ENCODE measurements at places on chromosomes 11 and 22.

DNA sequence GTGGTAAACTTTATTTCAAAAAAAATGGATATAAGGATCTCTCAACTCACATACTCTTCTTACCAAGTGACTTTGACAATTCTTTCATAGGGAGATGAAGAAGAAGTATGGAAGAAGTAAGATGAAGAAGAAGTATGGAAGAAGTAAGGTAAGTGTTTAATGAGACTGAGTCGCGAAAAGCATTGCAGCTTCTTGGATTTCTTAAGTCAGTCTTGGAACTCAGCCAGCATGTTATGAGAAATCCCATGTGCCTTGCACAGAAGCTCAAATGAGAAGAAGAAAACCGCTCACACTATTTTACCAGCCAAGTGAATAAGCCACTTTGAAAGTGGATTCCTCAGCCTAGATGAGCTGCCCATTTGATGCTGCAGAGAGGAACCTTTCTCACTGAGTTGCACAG is 332.0 kb upstream of the CCDC179 start:
- no peak for DNase-seq

DNA sequence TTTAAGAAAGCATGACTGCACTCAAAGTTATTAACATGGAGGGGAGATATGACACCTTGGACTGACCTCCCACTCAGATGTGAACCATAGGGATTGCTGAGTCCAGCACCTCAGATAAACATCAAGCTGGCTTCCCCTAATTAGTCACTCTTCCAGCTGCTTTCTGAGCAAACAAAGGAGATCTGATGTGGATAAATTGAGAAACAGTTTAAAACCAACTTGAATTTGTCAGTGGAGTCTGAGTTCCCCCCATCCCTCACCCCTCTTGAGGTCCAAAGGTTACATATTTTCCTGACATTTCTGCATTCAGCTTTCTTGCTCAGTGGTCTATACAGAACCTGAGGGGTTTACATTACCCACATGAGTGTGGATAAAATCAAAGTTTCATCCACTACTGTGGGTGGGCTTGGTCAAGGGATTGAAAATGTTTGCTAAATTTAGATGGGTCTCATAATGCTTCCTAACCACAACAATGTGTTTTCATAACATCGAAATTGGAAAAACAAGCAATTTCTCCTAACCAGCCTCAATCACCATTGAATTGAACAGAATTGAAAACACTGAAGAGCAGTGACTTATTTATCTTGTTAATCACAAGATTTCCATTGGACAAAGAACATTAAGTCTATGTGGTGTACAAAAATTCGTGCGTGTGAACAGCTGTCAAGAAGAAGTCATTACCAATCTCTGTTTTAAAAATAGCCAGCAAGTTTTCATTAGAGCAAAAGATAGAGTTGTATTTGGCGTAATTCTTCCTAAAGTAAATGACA is 292.3 kb downstream of the METTL15 start:
- no peak for DNase-seq

DNA sequence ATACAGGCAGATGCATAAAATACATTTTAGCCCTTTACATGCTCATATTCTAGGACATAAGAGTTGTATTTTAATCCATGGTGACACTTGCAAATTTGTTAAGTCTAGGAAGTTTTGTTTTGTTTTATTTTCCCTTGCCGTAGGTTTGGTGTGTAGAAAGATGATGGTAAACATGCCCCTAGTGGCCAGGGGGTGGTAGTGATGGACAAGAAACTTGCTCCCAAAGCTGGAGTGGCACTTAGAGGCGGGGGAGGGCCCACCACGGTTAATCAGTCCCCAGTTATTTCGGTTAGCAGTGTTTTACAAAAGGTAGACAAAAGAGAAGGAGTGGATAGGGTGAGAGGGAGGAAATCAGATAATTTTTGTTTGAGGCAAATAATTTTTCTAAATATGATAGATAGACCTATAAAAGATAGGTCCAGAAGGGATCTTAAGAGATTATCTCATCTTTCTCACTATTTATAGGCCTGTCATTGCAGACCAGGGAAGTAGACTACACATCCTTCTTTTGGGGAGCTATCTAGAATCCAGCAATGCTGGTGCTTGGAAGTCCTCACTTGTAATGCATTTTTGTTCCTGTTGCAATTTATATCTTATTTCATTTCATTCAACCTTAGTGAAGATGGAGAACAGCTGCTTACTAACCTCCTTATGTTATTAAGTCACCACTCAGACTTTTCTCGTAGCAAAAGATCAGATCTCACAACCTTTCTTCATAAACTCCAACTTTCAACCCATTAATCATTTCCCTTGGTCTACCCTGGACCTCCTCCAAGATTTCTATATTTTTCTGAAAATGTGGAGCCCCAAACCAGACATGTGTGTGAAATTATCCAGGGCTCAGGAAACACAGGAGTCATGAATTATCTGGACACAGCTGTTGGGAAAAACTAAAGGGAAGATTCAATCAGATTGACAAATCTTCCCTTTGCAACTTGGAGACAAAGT is 5.9 kb upstream of the BDNF start:
- no peak for DNase-seq

GRCh38 chr22:44894321-44894720 is 115.5 kb downstream of the PHF21B start:
- DNase-seq: no peak

DNA sequence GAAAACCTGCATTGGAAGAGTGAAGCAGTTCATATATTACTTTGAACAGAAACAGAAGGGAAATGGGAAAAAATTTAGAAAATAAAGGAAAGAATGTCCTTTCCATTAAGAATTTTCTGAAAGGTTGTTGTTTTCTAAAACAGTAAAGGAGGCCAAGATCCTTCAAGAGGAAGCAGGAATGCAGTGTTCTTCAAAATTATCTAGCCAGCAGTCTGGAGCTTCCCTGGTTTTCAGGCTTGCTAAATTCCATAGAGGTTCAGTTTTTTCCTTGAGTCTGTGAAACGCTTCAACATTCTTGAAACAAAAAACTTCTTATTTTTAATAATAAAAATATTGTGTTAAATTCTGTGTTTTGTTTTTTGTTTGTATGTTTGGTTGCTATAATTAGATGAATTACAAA is 189.0 kb upstream of the ANO3 start:
- DNase-seq: no peak

DNA sequence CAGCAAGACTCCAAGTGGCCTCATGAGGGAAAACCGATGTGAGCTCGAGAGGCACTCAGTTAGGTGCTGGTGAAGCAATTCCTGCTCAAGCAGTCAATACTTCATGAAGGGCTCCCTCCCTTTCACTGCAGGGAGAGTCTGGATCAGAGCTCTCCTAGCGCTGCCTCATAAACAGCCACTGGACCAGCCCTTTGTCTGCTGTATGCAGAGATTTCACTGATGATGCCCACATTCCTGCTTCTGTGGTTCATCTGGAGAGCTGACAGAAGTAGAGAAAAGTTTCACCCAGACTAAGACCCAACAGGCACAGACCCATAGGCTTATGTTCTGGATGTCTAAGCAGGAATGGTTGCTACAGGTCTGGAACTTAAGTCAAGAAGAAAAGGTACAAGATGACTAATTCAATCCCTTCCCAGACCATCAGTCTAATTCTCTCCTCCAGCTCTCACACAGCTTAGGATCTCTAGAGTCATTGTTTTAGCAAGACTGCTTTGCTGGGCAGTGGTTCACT is 4.0 kb downstream of the UCP2 start:
- no peak for DNase-seq

- no peak for DNase-seq
These were observed 3.5 kb downstream of the INPP5J start for GRCh38 chr22:31126128-31126868.

DNA sequence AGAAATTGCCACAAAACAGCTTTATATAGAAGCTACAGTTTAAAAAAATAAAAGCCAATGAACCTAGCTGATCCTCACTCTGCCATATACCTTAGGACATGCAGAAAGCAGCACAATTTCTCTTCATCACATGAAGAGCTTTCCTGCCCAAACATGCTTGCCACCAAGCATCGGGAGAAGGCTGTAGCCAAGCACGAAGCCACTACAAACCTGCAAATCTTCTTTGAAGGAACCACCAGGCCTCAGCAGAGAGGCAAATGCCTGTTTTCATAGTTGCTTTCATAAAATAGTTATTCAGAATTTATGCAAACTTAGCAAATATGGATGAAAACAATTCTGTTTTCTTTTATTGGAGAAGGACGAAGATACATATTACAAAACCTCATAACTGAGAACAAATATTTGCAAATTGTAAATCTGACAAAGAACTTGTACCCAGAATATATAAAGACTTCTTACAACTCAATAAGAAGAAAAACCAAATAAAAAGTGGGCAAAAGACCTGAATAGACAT is 100.3 kb downstream of the RBFOX2 start:
- DNase-seq: no peak

- no peak for DNase-seq
These were observed 5.3 kb upstream of the MALAT1 start for GRCh38 chr11:65493367-65494176.

- DNase-seq: peak; percentile 14
These were observed 22.1 kb upstream of the TMPRSS13 start for GRCh38 chr11:117950993-117951961.

DNA sequence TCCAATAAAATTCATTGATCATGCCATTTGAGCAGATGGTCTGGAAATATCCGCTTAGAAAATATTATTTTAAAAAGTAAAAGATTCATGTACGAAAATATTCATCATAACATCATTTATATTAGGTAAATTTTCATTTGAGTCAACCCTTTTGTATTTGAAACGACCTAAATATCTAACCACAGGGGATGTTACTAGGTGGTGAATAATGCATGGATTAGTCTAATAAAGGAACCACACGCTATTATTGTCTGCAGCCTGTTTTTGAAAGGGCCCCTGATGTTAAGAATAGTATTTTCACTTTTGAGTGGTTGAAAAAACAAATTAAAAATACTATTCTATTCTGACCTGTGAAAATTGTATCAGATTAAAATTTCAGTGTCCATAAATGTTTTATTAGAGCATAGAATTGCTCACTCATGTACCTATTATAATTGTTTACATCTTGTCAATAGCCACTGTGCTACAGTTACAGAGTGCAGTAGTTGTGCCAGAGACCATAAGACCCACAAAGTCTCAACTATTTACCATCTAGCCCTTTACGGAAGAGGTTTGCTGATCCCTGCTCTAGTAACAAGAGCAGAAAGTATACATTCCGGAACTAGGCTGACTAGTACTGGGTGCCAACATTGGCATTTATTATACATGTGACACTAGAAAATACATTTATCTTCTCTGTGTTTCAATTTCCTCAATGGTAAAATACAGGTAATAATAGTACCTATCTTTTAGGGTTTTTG is 176.1 kb downstream of the LRRC4C start:
- no peak for DNase-seq

- no peak for DNase-seq
These were observed 4.4 kb downstream of the PKNOX2 start for GRCh38 chr11:125168918-125169456.

- no peak for DNase-seq
These were observed 279.7 kb downstream of the SWAP70 start for GRCh38 chr11:9943386-9944110.
